Stimulated activated CD4-positive, alpha-beta T cell treated with anti-CD3 and anti-CD28 coated beads, Interleukin-15, amount 100 ng/mL, for 24 hours (primary cell): ENCODE measurements at places on chromosomes 2 and 18.

DNA sequence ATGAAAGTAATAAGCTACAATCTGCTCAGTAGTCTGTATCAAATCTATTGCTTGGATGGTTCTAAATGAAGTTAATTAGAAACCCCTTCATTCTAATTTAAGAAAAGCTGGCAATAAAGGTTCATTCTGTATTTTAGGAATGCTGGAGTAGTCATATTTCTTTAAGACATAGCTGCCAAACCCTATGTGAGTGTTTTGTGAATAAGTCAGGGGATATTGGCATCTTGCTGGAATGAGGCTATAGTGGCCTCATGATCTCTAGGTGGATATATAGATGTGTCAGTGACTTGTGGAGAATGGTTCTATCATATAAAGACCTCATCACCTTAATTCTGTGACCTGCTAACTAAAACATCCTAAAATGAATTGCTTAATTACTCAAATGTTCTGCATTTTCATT, 196.3 kb downstream of the PDE1A start:
- DNase-seq: no peak

- no peak for DNase-seq
Measured at GRCh38 chr2:112918256-112918655, 7.3 kb downstream of the IL37 start.

DNA sequence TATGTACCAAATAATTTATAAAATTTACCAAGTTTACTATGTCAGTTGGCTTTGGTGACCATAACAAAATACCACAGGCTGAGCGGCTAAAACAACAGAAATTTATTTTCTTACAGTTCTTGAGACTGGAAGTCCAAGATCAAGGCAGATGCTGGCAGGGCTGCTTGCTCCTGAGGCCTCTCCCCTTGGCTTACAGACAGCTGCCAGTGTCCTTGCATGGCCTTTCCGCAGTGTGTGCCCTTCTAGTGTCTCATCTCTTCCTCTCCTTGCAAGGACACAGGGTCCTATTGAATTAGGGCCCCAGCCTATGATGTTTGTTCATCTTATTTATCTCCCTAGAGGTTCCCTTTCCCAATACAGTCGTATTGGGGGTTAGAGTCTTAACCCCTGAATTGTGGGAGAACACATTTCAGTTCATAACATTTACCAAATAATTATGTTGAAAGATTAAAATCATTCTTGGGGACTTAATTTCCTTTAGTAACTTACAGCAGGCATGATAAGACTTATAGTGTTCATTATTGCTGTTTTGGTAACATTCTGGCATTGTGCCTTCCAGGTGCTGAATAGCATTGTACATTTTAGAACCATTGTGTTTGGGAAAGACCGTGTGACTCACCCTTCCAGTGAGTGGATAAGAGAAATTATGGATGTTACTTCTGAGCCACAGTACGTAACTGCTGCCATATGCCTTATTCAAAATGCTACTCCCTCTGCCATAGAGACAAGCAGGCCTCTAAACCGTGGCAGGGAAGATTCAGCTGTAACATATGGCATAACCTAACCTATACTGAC, 317.5 kb downstream of the TMX3 start:
- no peak for DNase-seq

DNA sequence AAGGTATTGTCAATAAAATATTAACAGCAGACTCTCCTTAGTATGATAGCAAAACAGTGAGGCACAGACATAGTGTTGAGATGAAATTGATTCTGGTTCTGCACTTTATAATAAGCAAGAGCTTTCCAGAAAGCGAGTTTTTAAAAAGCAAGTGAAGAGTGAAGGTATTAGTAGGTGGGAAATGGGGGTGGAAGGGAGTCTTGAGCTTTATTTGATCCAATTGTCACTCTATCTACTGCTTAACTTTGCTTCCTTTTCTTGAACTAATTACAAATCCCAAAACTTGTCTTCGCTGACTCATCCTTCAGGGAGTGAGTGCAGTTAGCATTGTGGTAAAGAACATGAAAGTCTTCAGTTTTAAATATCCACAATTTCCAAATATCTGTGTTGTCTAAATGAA, 120.6 kb upstream of the BOD1L2 start:
- DNase-seq: no peak

GRCh38 chr2:137964066-137964858, at the start of gene HNMT:
TSS of gene HNMT (plus strand) at chr2:137964473. CDS start at chr2:137964492, 19 bp downstream.
- no peak for DNase-seq

DNA sequence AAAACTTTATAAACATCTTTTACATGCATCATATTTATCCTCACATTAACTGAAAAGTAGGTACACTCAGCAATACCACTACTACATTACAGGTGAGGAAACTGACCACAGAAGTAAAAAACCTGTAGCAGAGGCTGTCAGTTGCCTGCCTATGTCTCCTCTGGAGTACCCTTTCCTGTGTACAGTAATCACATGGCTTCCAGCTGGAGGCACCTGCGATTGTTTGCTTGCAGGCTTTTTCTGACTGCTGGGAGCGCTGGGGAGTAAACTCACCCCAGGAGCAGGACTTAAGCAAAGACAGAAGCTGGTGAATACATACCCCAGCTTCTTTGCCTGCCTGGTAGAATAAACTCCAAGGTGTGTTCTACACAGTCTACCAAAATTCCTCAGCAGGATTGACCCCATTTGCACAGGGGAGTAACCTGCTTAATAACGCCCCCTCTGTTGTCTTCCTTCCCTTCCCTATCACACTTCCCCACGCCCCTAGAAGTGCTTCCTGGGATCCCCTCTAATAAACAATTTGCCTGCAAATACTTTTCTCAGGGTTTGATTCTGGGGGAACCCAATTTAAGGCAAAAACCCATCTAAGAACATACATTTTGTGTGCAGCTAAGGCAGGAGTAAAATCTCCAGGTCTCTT, 138.9 kb downstream of the PTH2R start:
- DNase-seq: no peak

DNA sequence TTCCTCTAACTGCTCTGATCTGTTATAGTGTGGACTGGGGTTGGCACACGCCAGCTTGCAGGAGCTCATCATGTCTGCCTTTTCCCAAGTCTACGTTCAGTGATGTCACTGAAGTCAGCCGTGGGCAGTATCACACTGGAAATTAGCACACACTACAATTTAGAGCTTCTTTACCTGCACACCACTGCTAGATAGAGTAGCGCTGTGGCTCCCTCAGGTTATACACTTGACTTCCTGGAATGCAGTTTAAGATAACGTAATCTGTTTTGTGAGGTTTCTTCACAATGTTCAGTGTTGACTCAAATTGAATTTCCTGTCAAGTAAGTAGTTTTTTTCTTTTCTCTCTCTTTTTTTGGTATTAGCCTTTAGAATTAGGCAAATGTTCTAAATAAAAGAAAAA, 487.2 kb downstream of the DCDC2C start:
- no peak for DNase-seq

DNA sequence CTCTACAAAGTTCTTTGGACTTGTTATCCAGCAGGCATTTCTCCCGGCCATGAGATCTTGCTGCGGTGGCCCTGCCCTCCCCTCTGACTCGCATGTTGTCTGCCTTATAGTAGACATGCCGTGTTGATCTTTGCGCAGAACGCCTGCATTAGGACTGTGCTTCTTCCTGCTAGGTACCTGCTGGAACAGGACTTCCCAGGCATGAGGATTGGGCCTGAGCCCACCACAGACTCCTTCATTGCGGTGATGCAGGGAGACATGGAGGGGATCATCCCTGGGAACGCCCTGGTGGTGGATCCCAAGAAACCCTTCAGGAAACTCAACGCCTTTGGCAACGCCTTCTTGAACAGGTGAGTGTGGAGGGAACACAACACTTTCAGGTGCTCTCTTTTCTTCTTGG, 10.1 kb downstream of the EHD3 start:
- DNase-seq: no peak

- no peak for DNase-seq
Measured at GRCh38 chr2:107932488-107932887, 53.8 kb upstream of the SLC5A7 start.

GRCh38 chr2:179049546-179050311, at the start of gene CCDC141:
TSS of gene CCDC141 (minus strand) at chr2:179050137. CDS start at chr2:179049941, 196 bp downstream.
- DNase-seq: peak; percentile 32

GRCh38 chr2:231655894-231656293, 52.4 kb upstream of the PTMA start:
- DNase-seq: no peak

- DNase-seq: peak; percentile 64
Measured at GRCh38 chr2:205680067-205680466, 2.2 kb upstream of the NRP2 start.

GRCh38 chr18:49725809-49726674, 87.3 kb downstream of the ACAA2 start:
- no peak for DNase-seq

DNA sequence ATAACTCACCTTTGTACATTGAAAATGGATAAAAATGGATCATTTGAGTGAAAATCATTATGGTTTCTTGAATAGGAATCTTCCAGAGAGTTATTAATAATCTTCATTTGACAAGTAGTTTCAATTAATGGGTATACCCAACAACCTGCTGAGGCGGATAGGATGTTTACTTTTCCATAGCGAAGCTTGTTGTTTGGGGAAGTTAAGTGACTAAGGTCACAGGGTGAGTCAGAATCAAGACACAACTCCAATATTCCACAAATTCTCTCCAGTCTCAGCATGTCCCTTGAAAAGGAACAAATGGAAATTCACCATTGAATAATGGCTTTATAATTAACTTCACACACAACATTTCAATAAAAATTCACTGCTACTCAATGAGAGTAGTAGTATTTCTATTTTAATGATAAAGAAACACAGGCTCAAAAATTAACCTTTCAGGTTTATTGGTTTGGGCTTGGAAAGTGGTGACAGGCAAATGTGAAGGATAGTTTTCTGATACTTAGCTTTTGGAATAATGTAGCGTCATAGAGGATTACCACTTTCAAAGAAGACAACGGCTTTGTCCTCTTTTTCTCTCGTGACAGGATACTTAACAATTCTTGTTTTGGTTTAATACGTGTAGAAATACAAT, 211.3 kb downstream of the GPD2 start:
- DNase-seq: no peak

DNA sequence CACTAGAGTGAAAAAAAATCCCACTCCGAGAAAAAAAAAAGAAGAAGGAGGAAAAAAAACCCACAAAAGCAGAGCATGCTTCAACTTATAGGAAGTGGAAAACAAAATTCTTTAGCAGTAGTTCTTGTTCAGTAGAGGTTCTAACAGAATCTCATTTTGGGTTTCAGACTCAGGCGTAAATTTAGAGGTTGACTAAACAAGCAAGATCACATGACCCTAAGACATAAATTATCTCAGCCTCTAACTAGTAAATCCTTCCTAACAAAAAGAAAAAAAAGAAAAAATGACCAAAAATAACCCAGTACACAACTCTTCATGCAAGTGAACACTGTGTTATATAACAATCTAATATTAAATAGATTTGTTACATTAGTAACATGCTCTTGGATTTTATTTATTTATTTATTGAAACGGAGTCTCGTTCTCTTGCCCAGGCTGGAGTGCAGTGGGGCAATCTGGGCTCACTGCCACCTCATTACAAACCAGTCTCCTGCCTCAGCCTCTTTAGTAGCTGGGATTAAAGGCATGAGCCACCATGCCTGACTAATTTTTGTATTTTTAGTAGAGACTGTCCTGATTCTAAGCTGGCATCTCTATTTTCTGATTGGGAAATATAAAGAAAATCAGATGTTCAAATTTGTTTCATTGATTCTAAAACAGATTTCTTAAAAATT, 35.4 kb downstream of the PPP4R3B start:
- no peak for DNase-seq

DNA sequence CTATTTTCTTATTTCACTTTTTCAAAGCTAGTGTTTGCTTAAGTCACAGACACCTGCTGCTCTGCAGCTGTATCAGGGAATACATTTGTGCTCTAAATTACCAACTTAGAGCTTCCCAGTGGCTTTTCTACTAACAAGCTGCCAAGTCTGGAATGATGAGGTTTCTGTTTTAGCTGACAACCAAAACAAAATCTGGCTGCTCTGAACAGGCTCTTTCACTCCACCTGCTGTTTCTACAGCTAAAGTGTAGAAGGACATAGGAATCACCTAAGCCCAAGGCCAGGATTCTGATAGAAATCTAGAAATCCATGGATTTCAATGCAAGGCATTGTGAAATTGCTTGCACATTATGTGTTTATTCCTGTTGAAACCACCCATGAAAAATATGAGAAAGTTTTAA, 201.2 kb downstream of the SUCLG1 start:
- no peak for DNase-seq

GRCh38 chr2:119759451-119760236, at the start of gene PTPN4:
TSS of gene PTPN4 (plus strand) at chr2:119759922. CDS start at chr2:119809854, 49,932 bp downstream.
- peak; percentile 96 for DNase-seq

DNA sequence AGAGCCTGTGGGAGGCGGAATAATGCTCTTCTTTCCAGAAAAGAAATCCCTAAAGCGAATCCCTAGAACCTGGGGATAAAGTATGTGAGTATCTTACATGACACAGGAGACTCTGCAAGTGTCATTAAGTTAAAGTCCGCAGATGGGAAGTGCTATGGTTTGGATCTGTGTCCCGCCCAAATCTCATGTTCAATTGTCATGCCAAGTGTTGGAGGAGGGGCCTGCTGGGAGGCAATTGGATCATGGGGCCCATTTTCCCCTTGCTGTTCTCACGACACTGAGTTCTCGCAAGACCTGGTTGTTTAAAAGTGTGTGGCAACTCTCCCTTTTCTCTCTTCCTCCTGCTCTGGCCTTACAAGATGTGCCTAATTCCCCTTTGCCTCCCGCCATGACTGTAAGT, 207.8 kb downstream of the MYT1L start:
- DNase-seq: no peak

DNA sequence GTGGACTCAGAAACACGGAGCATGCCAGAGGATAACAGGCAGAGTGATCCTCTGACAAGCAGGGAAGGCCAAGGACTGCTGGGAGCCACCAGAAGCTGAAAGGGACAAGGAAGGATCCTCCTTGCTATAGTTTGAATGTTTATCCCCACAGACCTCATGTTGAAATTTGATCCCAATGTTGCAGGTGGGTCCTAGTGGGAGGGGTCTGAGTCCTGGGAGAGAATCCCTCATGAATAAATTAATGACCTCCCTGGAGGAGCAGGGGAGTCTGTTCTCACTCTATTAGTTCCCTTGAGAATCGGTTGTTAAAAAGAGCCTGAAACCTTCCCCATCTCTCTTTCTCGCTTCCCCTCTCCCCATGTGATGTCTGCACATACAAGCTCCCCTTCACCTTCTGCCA, 124.4 kb downstream of the FBXO15 start:
- no peak for DNase-seq

DNA sequence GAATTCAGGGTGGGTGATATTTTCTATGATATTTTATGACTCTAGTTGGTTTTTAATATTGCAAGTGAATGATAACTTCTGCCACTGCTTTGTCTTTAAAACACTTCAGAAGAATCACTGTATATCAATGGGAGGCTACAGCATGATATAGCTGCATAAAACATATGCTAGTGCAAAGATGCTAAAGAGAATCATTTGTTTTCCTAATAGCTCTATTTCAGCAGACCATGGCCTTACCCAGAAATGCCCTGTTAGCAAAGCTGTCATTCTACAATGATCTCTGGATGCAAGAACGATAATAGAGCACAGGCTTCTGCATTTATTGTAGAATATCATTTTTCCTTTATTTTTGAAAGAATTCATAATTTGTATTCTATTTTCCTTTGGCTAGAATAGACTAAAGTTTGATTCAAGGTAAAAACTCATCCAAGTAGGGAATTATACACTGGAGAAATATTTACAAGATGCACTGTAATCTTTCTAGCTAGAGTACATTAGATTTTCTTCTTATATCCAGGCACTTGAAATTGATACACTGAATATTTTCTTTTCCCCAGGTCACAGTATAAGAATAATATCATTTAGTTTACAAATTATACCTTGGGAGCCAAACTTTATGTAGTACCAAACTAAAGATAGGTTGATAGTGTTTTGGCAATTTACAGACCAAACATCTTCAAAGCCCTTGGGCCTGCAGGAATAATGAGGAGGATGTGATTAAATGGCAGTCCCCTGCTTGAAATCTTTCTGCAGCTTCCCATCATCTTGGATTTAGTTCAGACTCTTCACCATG, 252.6 kb upstream of the LINC00305 start:
- DNase-seq: no peak
